ENCODE measurements at places on chromosomes 12 and 14.

DNA sequence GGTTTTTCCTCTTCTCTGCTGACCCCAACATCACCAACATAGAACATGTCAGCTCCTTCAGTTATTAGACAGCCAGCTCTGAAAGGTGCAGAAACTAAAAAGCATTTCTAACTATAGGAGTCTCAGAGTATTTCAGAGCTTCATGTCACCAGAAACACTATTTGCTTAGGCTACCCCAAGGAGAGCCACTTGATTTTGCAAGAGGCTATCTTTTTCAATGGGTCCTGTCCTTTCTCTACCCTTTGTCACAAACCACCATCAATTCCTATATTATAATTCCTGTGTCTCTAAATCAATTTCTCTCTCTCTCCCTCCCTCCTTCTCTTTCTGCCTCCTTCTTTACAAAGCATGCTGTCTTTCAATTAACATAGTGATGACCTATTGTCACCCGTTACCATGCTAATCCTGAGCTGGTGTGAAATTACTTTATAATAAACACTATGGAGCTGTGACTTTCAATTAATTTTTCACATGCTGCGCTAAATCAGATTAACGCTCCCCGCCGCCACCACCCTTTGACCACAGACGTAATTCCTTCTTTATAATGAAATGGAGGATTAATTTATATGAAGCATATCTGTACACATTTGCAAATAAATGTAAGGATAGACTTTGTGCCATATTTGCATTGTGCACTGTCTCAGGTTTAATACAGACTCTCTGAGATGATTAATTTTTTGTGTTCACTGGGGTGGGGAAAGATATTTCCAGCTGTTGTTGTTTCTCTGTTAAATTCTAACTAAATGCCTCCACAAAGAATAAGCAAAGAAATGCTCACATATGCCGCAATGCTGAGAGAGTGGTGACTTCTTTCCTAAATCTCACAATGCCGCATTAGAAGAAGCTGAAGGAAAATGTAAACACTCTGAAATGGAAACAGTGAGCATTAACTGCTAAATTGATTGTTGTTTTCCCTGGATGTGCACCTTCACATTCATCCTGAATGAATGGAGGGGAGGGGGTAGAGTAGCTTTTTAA lies 418.6 kb downstream of the PDZRN4 start:
- DNase-seq = no peak

GRCh38 chr14:20792556-20792955 lies 10.1 kb downstream of the RNASE1 start:
- no peak for DNase-seq

- no peak for DNase-seq
These were observed 15.3 kb upstream of the NUDT14 start for GRCh38 chr14:105196265-105196960.

DNA sequence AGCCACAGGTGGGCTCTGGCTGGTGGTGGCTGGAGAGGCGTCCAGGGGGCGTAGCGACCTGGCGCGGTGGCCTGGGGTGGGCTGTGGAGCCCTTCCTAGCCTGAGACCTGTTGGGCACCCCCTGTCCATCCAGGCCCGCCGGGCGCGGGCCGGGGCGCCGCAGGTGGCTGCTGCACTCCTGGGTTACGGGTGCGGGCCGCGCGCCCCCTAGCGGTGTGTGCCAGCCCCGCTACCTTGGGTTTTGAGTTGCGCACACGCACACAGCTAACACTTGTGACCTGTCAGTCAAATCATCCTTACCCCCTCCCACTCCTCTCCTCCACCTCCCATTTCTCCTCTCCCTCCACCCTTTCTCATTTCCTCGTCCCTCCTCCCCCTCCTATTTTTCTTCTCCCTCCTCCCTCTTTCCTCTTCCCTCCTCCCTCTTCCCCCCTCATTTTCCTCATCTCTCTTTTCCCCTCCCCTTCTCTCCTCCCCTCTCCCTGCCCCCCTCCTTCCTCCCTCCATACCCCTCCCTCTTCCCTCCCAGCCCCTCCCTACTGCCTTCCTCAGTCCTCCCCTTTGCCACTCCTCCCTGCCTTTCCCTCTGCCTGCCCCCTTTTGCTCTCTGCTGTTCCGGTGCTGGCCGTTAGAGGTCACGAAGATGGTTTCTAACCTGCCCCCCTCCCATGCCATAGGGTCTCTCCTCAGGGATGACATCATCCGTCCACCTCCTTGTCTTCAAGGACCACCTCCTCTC lies 2.3 kb downstream of the MEG3 start:
- no peak for DNase-seq

GRCh38 chr14:62064751-62065323 lies 302.6 kb downstream of the SNAPC1 start:
- no peak for DNase-seq

DNA sequence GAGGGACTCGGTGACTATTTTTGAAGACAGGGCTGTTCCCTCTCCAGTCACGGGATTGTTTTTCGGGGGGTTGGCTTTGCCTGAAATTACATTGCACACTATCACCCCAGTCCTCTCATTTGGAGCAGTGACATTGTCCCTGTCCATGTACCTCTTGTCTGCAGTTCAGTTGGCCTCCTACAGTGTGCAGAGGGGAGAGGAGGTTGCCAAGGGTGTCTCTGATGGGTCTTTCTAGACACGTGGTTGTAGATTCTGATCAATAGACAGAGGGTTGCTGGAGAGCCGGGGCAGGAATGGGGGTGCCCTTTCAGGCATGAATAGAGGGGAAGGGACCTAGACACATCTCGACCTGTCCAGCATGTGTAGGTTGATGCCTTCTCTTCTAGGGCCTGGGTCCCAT lies 1.2 kb downstream of the TMEM120B start:
- no peak for DNase-seq

All from activated CD8-positive, alpha-beta memory T cell treated with anti-CD3 and anti-CD28 coated beads, Interleukin-2, amount 50 U/mL, for 4 hours (primary cell).